ENCODE measurements at places on chromosomes 7 and 10. TPM values are rescaled to one million over a fixed set of nuclear protein-coding genes. Genes with fewer than 3 reads are reported as not detected.
A peak's percentile ranks its signal among the peaks of the same experiment; 100 is the strongest.

The IFIT1B gene
- not detected for total RNA-seq

The PPP1R17 gene
- total RNA-seq: not detected

- H3K27ac ChIP-seq: no peak overlapping the region
- no peaks in the 10 kb centered on the region for H3K27me3 ChIP-seq
- no peak overlapping the region for H3K4me3 ChIP-seq
- H3K4me1 ChIP-seq: no peaks in the 10 kb centered on the region
- no peaks in the 10 kb centered on the region for H3K36me3 ChIP-seq
- no peak for DNase-seq
These were observed 48.5 kb upstream of the SHTN1 start for GRCh38 chr10:117053482-117053881.

DNA sequence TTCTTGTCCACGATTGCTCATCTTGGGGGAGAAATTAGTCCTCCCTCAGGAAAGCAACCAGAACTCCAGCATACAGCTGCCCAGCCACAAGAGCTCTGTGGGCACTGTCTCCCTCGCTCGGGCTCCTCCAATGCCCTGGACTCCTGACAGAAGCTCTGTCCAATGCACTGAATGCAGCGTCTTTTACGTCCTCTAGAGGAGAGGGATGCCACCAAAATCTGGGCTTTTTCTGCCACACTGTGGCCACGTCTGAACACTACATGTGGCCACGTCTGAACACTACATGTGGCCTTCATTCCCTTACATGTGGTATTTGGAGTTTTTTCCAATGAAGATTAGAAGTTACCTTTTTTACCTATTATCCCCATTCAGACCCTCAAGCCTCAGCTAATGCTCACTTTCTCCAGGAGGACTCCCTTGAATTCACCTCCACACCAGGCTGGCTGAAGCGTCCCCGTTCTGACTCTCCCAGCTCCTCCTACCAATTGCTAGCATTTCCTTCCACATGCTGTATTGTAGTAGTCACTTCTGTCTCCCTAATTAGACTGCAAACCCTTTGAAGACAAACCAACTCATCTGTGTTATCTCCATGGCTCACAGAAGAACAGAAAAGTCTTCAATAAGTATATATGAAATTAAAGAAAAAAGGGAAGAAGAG lies 134.3 kb upstream of the PDE1C start:
- no peaks in the 10 kb centered on the region for H3K36me3 ChIP-seq
- H3K4me1 ChIP-seq: no peaks in the 10 kb centered on the region
- H3K27me3 ChIP-seq: no peaks in the 10 kb centered on the region
- DNase-seq: no peak

DNA sequence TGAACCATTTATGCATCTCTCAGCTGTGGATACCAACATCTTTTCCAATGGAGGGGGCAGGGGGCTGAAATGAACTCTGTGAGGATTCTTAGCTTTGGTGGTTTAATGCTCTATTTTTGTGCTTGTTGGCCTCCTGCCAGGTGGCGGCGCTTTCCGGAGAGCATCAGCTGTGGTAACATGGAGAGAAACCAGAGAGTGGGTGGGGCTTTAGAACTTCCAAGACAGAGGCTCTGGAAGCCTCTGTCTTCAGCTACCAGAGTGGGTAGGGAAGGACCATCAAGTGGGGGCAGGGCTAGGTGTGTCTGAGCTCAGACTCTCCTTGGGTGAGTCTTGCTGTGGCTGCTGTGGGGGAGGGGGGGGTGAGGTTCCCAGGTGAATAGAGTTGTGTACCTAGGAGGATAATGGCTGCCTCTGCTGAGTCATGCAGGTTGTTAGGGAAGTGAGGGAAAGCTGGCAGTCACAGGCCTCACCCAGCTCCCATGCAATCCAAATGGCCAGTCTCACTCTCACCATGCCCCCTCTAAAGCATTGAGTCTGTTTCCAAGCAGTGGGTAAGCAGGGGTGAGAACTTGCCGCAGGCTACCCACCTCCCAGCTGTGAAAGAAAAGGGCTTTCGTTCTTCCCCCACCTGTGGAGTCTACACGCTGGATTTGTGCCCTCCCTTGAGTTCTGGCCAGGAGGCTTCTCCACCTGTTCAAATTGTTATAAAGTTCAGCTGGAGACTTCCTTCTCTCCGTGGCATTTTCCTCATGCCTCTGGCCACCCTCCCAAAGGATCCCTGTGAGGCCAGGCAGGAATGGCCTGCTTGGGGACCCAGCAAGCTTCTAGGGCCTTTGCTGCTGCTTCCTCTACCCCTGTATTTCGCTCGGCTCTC lies 527.0 kb downstream of the NEBL start:
- no peak overlapping the region for H3K4me3 ChIP-seq
- H3K27me3 ChIP-seq: no peaks in the 10 kb centered on the region
- H3K36me3 ChIP-seq: no peaks in the 10 kb centered on the region
- DNase-seq: no peak
- no peak overlapping the region for H3K27ac ChIP-seq
- H3K4me1 ChIP-seq: no peaks in the 10 kb centered on the region

DNA sequence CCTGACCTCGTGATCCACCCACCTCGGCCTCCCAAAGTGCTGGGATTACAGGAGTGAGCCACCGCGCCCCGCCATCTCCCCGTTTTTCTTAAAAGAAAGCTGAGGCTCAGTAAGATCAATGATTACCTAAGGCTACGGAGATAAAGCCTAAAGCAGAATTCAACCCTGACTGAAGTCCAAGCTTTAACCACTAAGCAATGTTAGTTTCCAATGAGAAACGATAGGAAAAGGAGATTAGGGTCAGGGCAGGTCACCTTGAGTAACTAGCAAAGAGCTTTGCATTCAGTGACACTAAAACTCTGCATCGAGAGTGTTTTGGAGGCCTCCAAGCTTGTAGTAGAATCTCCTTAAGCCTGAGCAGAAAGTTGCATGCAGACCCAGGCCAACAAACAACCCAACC lies 17.6 kb upstream of the PRXL2A start:
- H3K4me3 ChIP-seq: no peak overlapping the region
- H3K4me1 ChIP-seq: no peaks in the 10 kb centered on the region
- H3K27me3 ChIP-seq: no peaks in the 10 kb centered on the region
- H3K36me3 ChIP-seq: no peaks in the 10 kb centered on the region
- H3K27ac ChIP-seq: no peak overlapping the region

- no peaks in the 10 kb centered on the region for H3K36me3 ChIP-seq
- H3K4me1 ChIP-seq: no peaks in the 10 kb centered on the region
- H3K4me3 ChIP-seq: no peak overlapping the region
- DNase-seq: no peak
- no peak overlapping the region for H3K27ac ChIP-seq
These were observed 4.8 kb upstream of the EIF4EBP2 start for GRCh38 chr10:70399177-70399576.

DNA sequence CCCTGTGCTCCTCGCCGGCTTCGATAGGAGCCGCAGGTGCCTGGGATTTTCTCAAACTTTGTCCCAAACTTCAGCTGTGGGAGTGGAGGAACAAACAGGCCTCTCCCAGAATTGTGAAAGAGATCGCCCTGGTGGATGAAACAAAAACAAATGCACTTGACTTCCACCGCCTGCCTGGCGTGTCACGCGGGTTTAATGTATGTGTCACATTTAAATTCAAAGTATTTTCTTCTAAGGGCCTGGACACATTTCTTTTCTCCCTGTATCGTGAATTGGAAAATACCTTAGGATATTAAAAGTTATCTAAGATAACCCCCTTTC lies 694 bp upstream of the WASL start:
- peak overlapping the region; percentile 86 for H3K4me3 ChIP-seq
- H3K36me3 ChIP-seq: no peaks in the 10 kb centered on the region
- H3K4me1 ChIP-seq: peaks cover 20% of the 10 kb centered on the region
- H3K27ac ChIP-seq: peak overlapping the region; percentile 92

DNA sequence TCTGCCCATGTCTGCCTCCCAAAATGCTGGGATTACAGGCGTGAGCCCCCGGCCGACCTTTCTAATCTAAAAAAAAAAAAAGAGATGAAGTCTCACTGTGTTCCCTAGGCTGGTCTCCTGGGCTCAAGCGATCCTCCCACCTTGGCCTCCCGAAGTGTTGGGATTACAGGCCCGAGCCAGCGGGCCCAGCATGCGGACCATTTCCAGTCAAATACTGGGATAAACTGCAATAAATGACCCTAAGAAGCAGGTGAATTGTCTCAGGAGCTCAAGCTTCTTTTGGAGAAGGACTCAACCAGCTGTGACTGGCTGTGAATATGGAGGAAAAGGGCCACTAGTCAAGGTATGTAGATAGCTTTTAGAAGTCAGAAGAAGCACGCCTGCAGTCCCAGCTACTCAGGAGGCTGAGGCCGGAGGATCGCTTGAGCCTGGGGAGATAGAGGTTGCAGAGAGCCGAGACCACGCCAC lies 550 bp upstream of the CREM start:
- H3K4me1 ChIP-seq: peaks cover 12% of the 10 kb centered on the region
- H3K27me3 ChIP-seq: no peaks in the 10 kb centered on the region
- peak overlapping the region; percentile 75 for H3K4me3 ChIP-seq
- peak overlapping the region; percentile 100 for H3K27ac ChIP-seq

DNA sequence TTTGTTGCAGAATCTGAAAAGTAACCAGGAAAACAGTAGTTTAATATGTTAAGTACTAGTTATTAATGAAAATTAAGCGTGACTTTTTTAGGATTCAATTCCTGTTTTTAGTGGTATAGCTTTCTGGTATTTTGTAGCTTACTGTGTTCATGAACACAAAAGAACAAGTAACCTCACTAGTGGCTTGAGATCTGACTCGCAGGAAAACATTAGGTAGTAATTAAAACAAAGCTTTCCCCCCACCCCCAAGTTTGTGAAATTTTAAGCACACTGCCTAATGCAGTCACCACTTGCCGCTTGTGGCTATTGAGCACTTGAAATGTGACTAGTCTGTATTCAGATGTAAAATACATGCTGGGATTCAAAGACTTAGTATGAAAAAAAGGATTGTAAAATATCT lies 102.5 kb upstream of the RPA3 start:
- H3K36me3 ChIP-seq: no peaks in the 10 kb centered on the region
- DNase-seq: no peak
- H3K27me3 ChIP-seq: no peaks in the 10 kb centered on the region
- H3K4me3 ChIP-seq: no peak overlapping the region
- H3K4me1 ChIP-seq: peaks cover 7% of the 10 kb centered on the region

- no peaks in the 10 kb centered on the region for H3K27me3 ChIP-seq
- H3K36me3 ChIP-seq: no peaks in the 10 kb centered on the region
- no peak overlapping the region for H3K4me3 ChIP-seq
- no peak overlapping the region for H3K27ac ChIP-seq
These were observed 81.5 kb downstream of the CCNY start for GRCh38 chr10:35417795-35418194.

DNA sequence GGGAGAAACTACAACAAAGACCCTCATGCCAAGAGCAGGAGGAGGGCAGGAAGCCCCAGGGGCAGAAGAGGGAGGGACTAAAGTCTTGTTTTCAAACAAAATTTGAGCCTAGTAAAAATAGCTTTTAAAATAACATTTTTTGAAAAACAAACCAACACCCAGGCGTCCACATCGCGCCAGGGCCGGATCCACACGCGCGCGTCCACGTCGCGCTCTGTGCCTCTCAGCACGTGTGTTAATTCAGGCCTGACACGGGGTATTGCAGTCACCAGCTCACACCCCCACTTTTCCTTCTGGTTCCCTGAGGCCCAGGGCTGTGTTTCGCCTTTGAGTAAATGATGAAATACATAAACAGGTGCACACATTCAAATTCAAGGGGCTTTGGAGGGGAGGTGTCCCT lies 196.2 kb downstream of the TCERG1L start:
- no peaks in the 10 kb centered on the region for H3K4me1 ChIP-seq
- no peaks in the 10 kb centered on the region for H3K36me3 ChIP-seq
- H3K27ac ChIP-seq: no peak overlapping the region

DNA sequence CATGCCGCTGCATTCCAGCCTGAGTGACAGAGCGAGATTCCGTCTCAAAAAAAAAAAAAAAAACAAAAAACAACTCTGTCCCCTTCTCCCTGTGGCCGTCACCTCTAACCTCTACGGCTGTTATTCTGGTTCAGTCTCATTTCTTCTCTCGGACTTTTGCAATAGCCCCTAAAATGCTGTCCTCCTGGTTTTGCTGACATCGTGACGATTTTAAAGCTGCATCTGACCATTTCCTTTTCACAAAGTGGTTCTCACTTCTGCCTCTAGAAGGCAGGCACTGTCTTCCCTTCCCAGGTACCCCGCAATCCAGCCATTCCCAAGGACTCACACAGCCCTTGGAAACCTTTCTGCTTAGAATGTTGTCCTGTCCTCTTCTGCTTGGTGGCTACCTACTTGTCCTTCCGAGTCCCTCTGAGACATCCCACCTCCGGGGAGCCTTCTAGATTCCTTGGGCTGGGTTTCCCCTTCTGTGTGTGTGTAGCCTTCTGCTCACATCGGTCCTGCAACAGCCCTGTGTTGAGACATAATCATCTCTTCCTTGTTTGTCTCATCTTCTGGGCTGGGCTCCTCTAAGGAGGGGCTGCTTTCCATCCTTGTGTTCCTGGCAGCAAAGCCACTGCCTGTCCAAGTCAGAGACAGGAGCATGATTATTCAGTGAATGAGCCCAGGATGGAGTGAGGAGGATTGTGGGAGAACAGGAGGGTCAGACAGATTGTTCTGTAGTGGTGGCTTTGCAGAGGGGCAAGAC lies 83.1 kb downstream of the GRK5 start:
- H3K27ac ChIP-seq: peak overlapping the region; percentile 67
- H3K4me3 ChIP-seq: no peak overlapping the region

GRCh38 chr10:89241486-89242344 lies 9.9 kb downstream of the LIPA start:
- no peaks in the 10 kb centered on the region for H3K4me1 ChIP-seq
- no peak overlapping the region for H3K4me3 ChIP-seq
- DNase-seq: no peak
- peaks cover 24% of the 10 kb centered on the region for H3K36me3 ChIP-seq
- H3K27me3 ChIP-seq: no peaks in the 10 kb centered on the region

GRCh38 chr7:139799586-139799985 lies 21.8 kb upstream of the HIPK2 start:
- no peaks in the 10 kb centered on the region for H3K4me1 ChIP-seq
- DNase-seq: no peak
- H3K36me3 ChIP-seq: no peaks in the 10 kb centered on the region
- no peak overlapping the region for H3K27ac ChIP-seq
- no peaks in the 10 kb centered on the region for H3K27me3 ChIP-seq

Data from naive thymus-derived CD4-positive, alpha-beta T cell (primary cell).